ENCODE measurements at places on chromosomes 3 and 15.

GRCh38 chr3:72100080-72100511 lies 315.1 kb upstream of the PROK2 start:
- no peak for DNase-seq

DNA sequence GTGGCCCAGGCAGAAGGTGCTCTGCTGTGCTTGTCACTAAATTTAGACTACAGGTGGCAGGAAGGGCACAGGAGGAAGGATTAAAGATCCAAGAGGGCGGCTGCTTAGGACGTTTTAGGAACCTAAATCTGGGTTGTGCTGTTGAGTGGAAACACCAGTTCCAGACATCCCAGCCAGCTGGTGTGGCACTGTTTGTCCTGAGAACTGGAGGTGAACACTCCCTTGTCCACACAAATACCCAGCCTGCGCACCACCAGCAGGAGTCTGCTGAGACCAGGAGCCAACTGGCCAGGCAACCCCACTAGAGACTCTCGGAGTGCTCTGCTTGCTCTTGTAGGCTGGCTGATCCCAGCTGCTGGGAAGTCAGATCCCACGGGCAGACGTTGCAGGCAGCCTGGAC lies 30.3 kb upstream of the UACA start:
- DNase-seq: no peak

DNA sequence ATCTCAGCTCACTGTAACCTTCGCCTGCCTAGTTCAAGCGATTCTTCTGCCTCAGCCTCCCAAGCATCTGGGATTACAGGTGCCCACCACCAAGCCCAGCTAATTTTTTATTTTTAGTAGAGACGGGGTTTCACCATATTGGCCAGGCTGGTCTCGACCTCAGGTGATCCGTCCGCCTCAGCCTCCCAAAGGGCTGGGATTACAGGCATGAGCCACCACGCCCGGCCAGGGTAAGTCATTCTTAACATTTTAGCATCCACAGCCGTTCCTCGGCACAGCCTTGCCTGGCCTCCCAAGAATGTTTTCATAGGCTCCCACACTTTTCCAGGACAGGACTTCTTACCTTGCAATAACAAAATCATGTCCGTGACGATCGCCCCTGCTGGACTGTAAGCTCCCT lies 8.7 kb upstream of the EPHB3 start:
- DNase-seq: no peak

GRCh38 chr3:98333989-98334606 lies 19.6 kb upstream of the OR5K4 start:
- DNase-seq: no peak

DNA sequence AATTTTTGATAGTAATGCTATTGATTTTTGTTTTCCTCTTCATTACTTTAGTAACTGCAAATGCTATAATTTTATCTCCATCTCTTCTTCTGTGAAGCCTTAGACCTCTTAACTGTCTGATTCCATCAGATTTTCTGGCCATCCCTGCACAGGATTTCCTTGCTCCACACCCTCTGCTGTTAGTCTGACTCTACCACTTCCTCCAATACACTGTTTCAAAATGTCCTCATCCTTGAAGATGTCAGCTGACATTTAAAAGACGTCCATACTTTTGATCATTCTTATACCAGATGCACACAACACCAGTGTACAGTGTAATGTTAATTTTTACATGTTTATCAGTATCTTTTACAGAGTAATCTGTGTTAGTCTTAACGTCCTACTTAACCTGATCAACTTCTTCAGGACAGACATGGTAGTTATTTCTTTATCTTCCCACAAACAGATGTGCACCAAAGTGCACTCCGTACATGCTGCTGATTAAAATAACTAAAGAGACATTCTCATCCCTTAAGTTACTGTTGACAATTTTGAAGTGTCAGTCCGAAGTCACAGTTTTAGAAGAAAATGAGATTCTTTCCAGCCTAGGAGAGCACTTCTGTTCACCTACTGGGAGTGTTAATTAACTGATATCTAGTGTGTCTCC lies 102.4 kb upstream of the RASGRP1 start:
- no peak for DNase-seq

- no peak for DNase-seq
Observed at GRCh38 chr3:191239407-191240031, 40.5 kb downstream of the OSTN start.

GRCh38 chr3:177813322-177813721 lies 616.0 kb upstream of the TBL1XR1 start:
- DNase-seq: no peak

- no peak for DNase-seq
Observed at GRCh38 chr3:118912188-118912587, 122.5 kb downstream of the IGSF11 start.

GRCh38 chr3:65851827-65852226 lies 186.9 kb downstream of the MAGI1 start:
- DNase-seq: no peak

DNA sequence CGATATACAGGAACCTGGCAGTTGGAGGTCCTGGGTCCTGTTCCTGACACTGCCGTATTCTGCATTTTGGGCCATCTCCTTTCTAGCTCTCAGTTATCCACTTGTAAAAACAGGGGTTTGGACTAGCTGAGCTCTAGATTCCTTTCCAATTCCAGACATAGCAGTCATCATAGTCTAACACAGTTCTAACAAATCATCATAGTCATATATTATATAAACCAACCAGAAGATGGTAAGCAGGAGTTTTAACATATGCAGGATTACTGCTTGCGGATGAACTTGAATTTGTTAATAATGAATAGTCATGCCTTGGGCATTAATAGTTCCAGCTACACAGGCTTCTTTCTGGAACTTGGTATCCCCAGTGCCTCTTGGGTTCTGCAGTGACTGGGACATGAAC lies 26.6 kb downstream of the MASP1 start:
- no peak for DNase-seq

DNA sequence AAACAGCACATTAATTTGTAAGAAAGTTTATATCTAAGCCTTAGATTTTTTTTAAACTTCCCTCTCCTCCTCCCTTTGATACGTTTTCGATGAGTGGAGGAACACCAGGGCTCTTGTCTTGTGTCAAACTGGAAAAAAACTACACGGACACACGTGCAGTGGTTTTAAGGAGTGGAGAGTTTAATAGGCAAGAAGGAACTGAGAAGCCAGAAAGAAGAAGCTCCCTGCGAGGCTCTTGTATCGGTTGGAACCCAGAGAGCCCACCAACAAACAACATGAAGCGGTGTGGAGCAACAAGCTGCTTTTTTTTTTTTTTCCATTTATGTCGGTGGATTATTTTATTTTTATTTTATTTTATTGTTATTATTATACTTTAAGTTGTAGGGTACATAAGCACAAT lies 18.6 kb downstream of the NDUFB4 start:
- no peak for DNase-seq

DNA sequence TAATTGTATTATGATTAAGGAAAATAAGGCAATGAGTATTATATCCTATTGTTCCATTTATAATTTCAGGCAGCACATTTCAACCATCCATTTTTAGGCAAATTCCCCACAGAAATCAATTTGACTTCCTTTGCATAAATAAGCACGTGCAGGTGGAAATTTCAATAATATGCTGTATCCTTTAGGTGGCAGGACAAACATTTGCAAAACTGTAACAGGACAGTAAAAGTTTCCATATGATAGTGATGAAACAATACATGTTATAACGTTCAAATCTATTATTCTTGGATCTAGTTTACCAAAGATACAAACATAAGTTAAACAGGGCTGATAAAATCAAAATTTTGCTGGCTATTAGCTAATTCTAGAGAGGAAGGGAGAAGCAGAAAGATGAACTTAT lies 8.5 kb downstream of the UACA start:
- DNase-seq: no peak

GRCh38 chr15:78055919-78056713 lies 21.4 kb downstream of the TBC1D2B start:
- DNase-seq: no peak

GRCh38 chr15:74050127-74050526 lies 32.2 kb downstream of the GOLGA6A start:
- DNase-seq: no peak
